ENCODE measurements at places on chromosomes 1 and 21. TPM values are rescaled to one million over a fixed set of nuclear protein-coding genes. Genes with fewer than 3 reads are reported as not detected.

MCOLN2 gene
- 0.29 TPM for total RNA-seq

DNA sequence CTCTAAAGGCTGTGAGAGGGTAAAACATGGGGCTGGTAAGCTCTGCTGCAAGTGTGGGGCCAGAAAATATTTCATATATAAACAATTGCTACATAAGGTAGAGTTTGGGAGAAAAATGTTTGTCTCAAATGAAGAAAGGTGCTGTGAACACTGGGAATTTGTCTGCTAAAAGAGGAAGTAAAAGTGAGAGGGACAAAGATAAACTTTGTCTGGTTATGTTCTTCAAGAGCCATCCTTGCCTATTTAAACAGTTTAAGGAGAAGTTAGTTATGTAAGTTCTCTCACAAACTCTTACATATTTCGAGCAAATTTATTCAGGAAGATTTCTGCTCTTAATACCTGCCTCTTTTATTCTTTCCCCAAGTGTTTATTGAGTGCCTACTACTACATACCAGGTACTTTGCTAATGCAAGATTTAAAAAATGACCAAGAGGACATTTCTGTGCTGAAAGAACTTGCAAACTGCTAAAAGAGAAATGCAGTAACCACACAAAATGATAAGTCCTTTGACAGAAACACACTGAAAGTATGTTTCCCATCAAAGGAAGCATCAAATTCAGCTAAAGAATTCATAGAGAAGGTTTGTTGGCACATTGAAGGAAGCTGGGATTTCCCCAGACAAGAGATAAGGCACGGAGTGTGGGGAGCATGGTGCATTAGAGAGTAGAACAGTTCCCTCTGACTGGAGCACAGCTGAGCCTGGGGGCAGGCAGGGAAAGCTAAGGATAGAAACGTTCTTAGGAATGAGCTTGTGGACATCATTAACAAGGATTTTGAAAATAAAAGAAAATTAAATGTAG lies 549.1 kb downstream of the PTBP2 start:
- DNase-seq: no peak

SERTAD4 gene
- 3.9 TPM for total RNA-seq

GPR157 gene
- 15.5 TPM for total RNA-seq

- DNase-seq: no peak
Observed at GRCh38 chr1:2911421-2912178, 109.7 kb upstream of the ACTRT2 start.

LYPLA2 gene
- total RNA-seq: 37.2 TPM

DNAJC6 gene
- total RNA-seq: 1.9 TPM

FBXO2 gene
- 0.71 TPM for total RNA-seq

ZMPSTE24 gene
- total RNA-seq: 41.3 TPM

MYOM3 gene
- total RNA-seq: 0.42 TPM

GRCh38 chr1:8471451-8471850 lies 153.5 kb downstream of the SLC45A1 start:
- no peak for DNase-seq

DNA sequence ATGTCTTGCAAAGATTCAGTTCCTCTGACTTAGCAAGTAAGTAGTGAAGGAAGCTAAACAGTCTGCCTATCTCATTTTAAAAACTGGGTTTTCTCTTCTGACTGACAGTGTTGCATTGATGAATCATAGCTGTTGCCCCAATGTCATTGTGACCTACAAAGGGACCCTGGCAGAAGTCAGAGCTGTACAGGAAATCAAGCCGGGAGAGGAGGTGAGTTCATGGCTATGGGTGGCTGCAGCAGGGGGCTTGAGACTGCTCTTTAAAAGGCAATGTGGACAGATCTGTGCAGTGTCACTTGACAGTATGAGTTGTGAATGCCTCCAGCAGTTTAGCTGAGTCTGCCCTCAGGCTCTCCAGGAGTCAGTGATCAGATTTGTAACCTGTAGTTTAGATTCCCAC lies 46.6 kb downstream of the SMYD2 start:
- no peak for DNase-seq

PFKFB2 gene
- 11.1 TPM for total RNA-seq

Data from mesenteric fat pad (tissue), 1 donor.